ENCODE measurements at places on chromosomes 6 and 20.

- H3K4me3 ChIP-seq = no peak overlapping the region
- no peaks in the 10 kb centered on the region for H3K4me1 ChIP-seq
- DNase-seq = no peak
These were observed 185.5 kb upstream of the RALGAPA2 start for GRCh38 chr20:20897922-20898321.

DNA sequence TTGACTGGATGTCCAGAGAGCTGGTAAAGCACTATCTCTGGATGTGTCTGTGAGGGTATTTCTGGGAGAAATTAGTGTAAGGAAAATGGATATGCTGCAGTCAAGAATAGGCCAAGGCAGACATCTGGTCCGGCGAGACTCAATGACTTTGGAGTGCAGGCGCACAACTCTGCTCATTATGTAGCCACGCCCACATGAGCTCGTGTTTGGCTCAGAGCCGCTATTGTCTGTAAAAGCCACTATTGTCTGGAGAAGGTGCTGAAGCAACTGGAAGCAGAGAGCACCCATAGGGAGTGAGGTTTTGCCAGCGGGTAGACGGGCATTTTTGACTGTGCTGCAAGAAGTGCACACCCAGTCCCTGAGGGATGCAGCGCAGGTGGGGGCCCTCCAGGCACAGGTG is 305.0 kb upstream of the POU3F2 start:
- H3K27ac ChIP-seq = no peak overlapping the region
- no peaks in the 10 kb centered on the region for H3K27me3 ChIP-seq
- H3K36me3 ChIP-seq = no peaks in the 10 kb centered on the region

- H3K27ac ChIP-seq = no peak overlapping the region
- H3K36me3 ChIP-seq = no peaks in the 10 kb centered on the region
- H3K4me1 ChIP-seq = no peaks in the 10 kb centered on the region
- H3K4me3 ChIP-seq = no peak overlapping the region
These were observed 43.1 kb downstream of the ESR1 start for GRCh38 chr6:151850479-151851003.

- H3K27me3 ChIP-seq = no peaks in the 10 kb centered on the region
- peaks cover 10% of the 10 kb centered on the region for H3K4me1 ChIP-seq
- no peak overlapping the region for H3K27ac ChIP-seq
- H3K4me3 ChIP-seq = no peak overlapping the region
These were observed 50.0 kb downstream of the CDH26 start for GRCh38 chr20:60008130-60008808.

- no peak for DNase-seq
- H3K36me3 ChIP-seq = no peaks in the 10 kb centered on the region
These were observed 514 bp downstream of the DEFB129 start for GRCh38 chr20:227439-228105.

DNA sequence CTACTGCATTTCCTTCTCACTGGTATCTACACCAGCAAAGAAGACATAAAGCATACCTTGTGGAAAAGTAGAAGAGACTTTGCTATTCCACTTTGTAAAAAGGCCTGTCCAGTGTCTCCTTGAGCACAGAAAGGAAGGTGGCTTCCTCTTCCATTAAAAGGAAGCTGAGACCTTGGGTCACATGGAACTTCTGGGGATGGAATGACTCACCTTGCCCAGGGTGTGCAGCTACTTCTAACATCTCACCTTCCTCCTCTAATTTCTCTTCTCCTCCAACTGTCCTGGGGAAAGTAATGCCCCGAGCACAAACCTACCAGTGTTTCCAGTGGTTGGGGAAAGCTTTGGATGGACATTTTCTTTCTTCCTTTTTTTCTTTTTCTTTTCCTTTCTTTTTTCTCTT is 848.8 kb upstream of the MAP3K7 start:
- no peaks in the 10 kb centered on the region for H3K4me1 ChIP-seq
- H3K4me3 ChIP-seq = no peak overlapping the region
- no peak overlapping the region for H3K27ac ChIP-seq
- H3K27me3 ChIP-seq = no peaks in the 10 kb centered on the region
- no peak for DNase-seq

Measured in effector memory CD4-positive, alpha-beta T cell (primary cell).